ENCODE measurements at places on chromosomes 7 and 10.

DNA sequence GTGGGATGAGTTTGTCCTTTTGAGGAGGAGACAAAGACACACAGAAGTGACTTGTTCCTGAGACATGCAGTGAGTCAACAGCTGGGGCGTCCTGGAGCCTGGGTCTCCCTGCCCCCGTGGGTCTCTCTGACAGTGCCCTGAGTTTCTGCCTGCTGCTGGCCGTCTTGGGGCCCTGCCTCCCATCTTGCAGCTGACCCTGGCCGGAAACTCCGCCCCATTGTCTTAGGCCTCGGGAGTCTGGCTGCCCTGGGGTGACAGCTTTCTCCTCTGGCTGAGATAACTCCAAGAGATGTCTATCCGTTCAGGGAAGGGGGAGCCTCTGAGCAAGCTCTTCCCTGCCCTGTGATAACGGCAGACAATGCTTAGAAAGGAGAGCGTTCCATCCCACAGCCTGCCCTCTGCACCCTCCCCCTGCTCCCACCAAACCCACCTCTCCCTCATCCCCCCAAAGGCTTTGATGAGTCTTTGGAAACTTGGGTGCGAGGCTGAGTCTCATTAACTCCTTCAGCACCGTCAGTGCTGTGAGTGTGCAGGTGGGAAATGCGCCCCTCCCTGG lies 69.5 kb upstream of the PODXL start:
- no peak for DNase-seq

- DNase-seq = no peak
Observed at GRCh38 chr7:150942591-150943452, 35.3 kb downstream of the KCNH2 start.

- no peak for DNase-seq
Observed at GRCh38 chr7:40220421-40220911, 85.7 kb downstream of the SUGCT start.

DNA sequence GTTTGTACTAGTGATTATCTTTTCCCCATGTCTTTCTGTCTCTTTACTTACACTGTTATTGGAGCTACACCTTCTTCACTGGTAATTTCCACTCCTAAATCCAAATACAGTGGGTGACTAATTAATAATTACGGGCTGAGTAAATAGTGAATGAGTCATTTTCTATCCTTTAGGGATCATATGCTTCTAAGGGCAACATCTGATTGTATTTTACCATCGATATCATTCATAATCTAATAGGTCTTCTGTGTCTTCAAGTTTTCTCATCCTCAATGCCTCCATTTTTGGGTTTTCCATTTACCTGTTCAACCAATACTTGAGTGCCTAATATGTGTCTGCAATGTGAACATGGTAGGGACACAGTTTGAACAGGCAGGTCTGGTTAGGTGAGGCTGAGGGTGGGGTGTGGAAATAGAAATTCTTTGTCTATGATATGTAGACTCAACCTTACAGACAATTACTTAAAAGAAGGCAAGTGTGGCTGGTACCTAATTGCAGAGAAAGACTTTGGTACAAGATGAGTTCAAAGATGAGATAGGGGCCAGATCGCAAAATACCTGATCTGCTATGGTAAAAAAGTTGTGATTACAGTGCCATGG lies 5.9 kb upstream of the DHX32 start:
- no peak for DNase-seq

DNA sequence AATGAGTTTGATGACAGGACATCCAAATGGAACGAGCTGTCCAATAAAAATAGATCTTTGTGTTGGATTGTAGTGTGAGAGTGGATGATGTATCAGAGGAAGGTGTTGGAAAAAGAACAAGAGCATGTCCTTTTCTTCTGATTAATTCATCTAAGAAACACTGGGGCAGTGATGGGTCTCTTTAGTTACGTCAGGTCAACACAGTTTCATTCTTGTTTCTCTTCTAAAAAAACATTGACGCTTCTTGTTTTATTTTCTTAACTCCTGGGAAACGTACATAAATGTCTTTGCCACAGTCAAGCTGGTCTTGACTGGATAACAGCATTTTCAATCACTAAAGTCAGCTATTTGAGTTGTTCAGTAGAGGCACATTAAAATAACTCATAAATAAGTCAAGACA lies 67.0 kb downstream of the PPP1R9A start:
- no peak for DNase-seq

All from NCI-H2029 treated with DMSO at 0.1 percent for 48 hours (cell line).